Kasumi-1 (cell line): ENCODE measurements at places on chromosomes 5 and 9.

DNA sequence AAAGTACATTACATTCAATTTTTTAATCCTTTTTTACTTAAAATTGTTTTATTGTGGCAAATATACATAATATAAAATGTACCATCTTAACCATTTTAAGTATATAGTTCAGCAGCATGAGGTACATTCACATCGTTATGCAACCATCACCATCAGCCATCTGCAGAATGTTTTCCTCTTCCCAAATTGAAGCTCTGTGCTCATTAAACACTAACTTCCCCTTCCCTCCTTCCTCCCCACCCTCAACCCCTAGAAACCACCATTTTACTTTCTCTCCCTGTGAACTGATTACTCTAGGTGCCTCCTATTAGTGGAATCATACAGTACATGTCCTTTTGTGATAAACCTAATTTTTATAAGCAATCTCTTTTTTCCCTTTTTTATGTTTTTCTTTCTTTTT lies 15.6 kb downstream of the TEX53 start:
- DNase-seq: peak; percentile 71

GRCh38 chr5:51599587-51599986 lies 216.3 kb downstream of the ISL1 start:
- no peak for DNase-seq

GRCh38 chr5:180035206-180035931 lies 36.2 kb downstream of the RNF130 start:
- DNase-seq: no peak

GRCh38 chr9:129649726-129650679 lies 8.1 kb upstream of the ASB6 start:
- no peak for DNase-seq

DNA sequence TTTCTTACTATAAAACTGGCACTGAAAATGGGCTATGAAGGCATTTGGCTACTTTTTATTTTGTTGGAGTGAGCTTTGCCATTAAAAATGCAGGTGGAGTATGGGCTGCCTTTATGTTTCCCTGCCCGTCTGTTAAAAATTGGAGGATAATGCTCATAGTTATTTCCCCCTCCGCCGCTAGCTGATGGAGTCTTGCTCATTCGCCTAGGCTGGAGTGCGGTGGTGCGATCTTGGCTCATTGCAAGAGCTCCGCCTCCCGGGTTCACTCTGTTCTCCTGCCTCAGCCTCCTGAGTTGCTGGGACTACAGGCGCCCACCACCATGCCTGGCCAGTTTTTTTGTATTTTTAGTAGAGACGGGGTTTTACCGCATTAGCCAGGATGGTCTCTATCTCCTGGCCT lies 8.6 kb downstream of the G3BP1 start:
- DNase-seq: no peak

DNA sequence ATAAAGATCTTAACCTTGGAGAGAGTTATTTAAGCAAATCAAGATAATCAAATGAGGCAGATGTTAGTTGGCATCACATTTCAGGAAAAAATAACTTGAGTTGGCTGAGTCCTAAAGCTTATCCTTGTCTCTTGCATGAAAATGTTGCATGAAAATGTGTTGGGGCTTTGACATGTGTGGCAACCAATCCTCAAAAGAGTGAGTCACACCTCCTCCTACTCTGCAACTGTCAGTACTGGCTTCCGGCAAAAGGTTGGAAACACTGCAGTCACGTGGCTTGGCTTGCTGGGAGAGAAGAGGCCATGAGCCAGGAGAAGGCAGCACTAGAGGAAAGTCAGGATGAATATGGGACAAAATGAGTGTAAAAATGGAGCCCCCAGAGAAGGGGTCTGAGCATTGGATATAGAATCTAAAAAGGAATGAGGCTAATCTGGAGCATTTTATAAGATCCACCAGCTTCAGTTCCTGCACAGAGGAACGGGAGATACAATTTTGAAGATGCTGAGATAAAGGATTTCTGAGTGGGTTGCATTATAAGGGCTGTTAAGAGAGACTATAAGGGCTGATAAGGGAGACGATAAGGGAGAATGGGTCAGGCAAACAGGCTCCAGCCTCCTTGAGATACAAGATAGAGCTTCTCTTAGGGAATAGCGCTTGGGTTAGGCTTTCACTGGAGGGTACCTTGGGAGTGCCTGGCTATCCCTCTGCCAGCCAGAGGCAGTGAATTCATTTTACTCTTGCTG lies 43.1 kb downstream of the SPATA31D1 start:
- no peak for DNase-seq

DNA sequence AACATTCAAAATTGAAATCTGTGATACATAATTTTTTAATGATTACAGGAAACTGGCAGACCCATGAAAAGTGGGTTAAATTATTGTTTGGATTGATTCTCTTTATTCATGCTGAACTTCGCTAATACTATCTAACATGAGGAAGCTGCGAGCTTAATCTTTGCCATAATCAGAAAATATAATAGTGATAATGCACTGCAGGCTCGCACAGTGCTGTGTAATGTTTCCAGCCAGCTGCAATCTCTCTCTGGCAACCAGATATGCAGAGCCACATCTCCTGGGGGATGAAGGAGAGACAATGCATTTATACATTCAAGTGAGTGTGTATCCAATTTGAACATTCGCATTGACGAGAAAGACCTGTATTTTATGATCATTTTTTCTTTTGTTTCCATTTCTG lies 669.7 kb upstream of the RGMB start:
- DNase-seq: no peak

DNA sequence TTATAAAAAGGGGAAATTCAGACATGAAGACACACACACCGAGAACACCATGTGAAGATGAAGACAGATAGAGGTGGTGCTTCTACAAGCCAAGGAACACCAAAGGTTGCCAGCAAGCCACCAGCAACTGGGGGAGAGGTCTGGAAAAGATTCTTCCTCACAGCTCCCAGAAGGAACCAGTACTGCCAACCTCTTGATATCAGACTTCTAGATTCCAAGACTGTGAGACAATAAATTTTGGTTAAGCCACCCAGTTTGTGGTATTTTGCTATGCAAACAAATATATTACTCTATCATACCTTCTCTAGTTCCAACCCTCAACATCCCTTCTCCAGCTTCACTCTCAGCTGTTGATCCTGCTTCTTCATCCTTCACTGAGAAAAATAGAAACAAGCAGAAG lies 451.1 kb downstream of the EBF1 start:
- no peak for DNase-seq

GRCh38 chr5:141484310-141484640 lies 555 bp upstream of the PCDHGC4 start:
- DNase-seq: no peak

DNA sequence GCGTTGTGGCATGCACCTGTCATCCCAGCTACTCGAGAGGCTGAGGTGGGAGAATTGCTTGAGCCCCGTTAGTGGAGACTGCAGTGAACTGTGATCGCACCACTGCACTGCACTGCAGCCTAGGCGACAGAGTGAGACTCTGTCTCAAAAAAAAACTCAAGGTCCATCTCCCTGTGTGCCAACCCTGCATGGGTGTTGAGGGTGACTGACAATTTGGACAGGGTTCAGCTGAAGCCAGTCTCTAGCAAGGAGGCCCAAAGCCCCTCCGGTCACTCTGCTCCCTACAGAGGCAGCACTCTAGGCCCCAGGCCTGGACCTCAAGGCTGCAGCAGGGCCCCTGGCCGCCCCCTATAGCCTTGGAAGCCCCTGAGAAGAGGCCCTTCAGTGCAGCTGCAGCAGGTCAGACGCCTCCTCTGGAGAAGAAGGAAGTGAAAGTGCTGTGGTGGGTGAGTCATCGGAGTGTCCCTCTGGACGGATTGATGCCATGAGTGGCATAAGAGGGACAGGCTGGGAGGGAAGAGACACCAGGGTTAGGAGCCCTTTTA lies 39.2 kb upstream of the NEK6 start:
- DNase-seq: peak; percentile 85

DNA sequence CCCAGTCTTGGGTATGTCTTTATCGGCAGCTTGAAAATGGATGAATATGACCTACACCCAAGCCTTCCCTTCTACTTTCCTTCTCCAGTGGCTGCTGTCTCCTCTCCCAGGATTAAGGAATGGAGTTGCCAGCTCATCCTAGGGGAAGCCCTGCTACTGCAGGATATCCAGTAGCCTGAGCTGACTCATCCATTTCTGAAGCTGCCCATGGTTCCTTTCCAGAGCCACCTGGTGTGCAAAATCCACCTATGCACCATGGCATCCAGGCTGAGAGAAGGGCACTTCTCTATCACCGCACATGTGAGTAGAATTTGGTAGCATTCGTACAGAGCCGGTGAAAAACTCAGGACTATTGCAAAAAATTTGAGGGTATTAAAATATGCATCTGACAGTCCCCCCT lies 290.8 kb downstream of the YTHDC2 start:
- no peak for DNase-seq
